NCI-H1694 treated with DMSO at 0.1 percent for 48 hours (cell line): ENCODE measurements at places on chromosomes 4 and X.

- DNase-seq = no peak
Measured at GRCh38 chr4:154946113-154946512, 165.0 kb downstream of the RBM46 start.

GRCh38 chrX:150873616-150874015 lies 24.9 kb downstream of the CD99L2 start:
- no peak for DNase-seq

DNA sequence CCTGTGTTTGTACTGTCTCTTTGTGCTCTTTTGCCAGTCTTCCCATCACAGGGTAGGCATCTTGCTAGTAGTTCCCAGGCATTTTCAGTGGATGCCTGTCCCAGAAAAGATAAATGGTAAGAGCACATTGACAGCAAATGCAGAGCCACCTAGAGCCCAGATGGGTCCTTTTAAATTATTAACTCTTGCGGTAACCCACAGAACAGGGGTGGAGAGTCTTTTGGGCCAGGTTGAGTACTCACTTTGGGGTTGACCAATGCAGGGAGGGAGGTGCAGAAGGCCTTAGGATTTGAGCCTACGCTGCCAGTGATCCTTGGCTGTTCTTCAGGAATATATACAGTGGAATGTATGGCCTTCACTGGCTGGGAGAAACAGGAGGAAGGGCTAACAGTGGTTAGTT lies 173.8 kb downstream of the MSN start:
- no peak for DNase-seq

DNA sequence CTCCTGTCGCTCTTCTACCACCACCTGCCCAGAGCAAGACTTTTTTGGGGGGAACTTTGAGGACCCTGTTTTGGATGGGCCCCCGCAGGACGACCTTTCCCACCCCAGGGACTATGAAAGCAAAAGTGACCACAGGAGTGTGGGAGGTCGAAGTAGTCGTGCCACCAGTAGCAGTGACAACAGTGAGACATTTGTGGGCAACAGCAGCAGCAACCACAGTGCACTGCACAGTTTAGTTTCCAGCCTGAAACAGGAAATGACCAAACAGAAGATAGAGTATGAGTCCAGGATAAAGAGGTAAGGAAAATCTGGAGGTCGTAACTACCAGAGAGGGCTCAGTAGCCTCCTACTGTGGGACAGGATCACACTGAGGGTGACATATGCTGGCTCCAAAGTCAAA lies 364.5 kb downstream of the MAPK10 start:
- no peak for DNase-seq

GRCh38 chr4:124083711-124084110 lies 628.8 kb downstream of the ANKRD50 start:
- DNase-seq = no peak

DNA sequence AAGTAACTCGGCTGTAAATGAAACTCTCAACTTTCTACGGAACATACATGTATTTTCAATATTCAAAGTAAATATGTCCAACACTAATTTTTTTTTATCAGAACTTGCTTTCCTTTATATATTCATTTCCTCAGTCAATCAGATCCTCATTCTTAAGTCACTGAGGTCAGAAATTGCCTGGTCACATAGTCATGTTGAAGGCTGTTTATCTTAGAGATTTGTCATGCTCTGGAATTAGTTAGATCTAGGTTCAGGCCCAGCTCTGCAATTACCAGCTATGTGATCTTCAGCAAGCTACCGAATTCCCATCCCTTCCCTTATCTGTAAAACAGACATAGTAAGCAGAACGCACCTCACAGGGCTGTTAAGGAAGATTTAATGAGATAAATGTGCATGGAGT lies 228.8 kb downstream of the SPCS3 start:
- no peak for DNase-seq

GRCh38 chr4:10437735-10438134 lies 19.5 kb downstream of the ZNF518B start:
- no peak for DNase-seq

DNA sequence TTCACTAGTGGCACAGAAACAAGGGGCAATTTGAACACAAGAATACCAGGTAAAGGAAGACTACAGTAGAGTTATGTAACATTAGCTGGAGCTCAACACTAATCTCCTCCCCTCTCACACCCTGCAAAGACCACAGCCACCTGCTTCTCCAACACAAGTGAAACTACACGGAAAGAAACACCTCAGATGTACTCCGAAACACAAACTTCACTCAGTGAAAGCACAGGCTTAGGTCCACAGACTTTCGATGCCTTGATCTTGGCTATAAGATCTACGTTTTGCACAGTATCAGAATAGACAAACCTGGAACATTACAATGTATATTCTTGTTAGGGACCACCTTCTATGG lies 7.6 kb downstream of the ACSL1 start:
- DNase-seq = no peak

DNA sequence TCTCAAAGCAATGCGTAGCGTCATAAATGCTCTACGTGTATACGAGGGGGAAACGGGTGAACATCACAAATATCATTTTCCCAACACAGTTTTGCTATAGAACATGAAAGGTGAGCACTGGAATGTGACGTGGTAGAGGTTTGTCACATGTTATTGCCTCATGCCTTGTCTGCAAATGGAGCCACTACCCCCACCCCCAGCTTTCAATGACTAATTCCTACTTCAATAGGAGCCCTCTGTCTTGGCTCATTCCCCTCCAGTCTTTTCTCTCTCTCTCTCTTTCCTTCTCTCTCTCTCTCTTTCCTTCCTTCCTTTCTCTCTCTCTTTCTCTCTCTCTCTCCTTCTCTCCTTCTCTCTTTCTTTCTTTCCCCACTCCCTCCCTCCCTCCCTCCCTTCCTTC lies 127.0 kb downstream of the STOX2 start:
- no peak for DNase-seq

DNA sequence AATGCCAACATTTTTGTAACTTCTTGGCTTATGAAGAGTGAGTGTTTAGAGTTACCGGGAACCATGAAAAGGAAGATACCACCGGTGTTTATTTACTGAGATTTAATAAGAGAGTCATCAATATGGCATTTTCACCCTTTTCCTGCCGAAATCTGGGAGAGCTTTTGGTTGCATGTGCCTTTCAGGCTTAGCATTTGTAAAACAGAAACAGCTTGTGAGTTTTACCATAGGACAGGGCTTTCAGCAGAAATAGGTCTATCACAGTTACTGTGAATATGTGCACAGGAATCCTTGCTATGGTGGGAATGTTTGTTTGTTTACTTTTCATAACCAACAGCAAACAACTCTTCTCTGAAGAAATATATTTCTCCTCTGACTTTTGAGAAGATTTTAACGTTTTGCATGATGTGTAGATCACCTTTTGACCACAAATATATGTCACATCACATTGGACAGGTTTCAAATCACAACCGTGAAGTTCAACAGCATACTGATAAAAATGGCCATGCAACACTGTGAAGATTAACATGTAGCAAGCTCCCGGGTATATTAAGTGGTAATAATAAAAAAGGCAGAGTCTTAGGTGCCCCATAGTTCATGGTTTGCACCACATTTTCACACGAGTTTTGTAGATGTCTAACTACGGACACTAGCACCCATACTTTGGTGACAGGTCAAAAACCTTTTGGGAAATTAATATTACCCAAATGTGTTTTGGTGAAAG lies 21.3 kb downstream of the ARHGAP24 start:
- no peak for DNase-seq

- peak; percentile 1 for DNase-seq
Measured at GRCh38 chrX:51420610-51421009, 75.8 kb downstream of the NUDT11 start.

- DNase-seq = no peak
Measured at GRCh38 chr4:35734381-35735098, 509.8 kb downstream of the ARAP2 start.

- DNase-seq = no peak
Measured at GRCh38 chr4:95212692-95213091, 336.1 kb downstream of the UNC5C start.

DNA sequence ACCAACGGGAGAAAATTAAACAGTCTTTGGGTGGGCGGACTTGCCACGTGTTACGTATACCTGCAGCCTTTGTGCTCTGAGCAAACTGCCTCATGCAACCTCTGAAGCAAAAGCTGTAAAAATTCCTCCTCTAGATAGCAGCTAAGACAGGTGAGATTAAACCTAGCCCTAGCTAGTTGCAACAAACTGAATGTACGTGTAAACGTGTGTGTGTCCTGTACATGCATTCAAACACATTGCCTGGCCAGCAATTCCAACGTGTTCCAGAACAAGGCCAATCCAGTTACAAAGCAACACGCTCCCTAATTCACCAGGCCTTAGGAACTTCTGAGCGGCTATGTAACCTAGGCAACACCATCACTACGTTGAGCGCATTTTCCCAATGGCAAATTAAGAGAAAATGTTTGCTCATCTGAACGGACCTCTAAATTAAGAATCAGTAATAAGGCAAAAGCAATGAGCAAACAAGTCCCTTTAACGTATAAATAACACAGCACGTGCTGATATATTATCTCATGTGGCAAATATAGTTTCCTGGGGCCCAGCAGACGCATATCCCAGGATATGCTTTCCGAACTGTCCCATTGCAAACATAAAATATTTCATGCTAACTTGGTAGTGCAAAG lies 792 bp downstream of the PPID start:
- DNase-seq = no peak
